Right lobe of liver (tissue), 6 donors: ENCODE measurements at places on chromosomes 3 and 15. TPM values are rescaled to one million over a fixed set of nuclear protein-coding genes. Genes with fewer than 3 reads are reported as not detected.

- no peaks in the 10 kb centered on the region for H3K36me3 ChIP-seq
- no peak for DNase-seq
- no peak overlapping the region for H3K4me3 ChIP-seq
- H3K4me1 ChIP-seq: peaks cover 17% of the 10 kb centered on the region
- no peaks in the 10 kb centered on the region for H3K27me3 ChIP-seq
Observed at GRCh38 chr3:177194299-177194698, 3.0 kb downstream of the TBL1XR1 start.

- no peak overlapping the region for H3K4me3 ChIP-seq
Observed at GRCh38 chr3:140553591-140553990, 124.3 kb upstream of the TRIM42 start.

DNA sequence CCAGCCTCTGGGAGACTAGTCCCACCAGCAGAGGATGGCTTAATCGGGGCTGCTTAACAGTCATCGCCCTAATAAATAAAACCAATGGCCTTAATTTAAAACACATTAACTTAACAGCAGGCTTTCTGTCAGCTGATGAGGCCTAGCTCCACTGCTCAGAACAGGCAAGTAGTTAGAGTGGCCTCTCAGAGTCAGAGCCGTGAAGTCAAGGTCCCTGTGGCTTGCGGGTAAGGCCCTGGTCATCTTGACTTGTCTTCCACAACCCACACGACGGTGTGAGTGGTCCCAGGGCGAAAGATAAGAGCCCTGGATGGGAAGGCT is 11.8 kb downstream of the XXYLT1 start:
- H3K27ac ChIP-seq: peak overlapping the region; percentile 75
- peaks cover 11% of the 10 kb centered on the region for H3K4me1 ChIP-seq
- H3K4me3 ChIP-seq: peak overlapping the region; percentile 65
- no peaks in the 10 kb centered on the region for H3K27me3 ChIP-seq
- DNase-seq: peak; percentile 51
- H3K36me3 ChIP-seq: no peaks in the 10 kb centered on the region

GRCh38 chr3:71397046-71397445 is 186.5 kb downstream of the FOXP1 start:
- H3K27ac ChIP-seq: no peak overlapping the region
- no peaks in the 10 kb centered on the region for H3K27me3 ChIP-seq
- H3K36me3 ChIP-seq: no peaks in the 10 kb centered on the region
- peaks cover 38% of the 10 kb centered on the region for H3K4me1 ChIP-seq

GRCh38 chr3:83122774-83123350 is 1361.4 kb upstream of the GBE1 start:
- no peaks in the 10 kb centered on the region for H3K4me1 ChIP-seq
- no peak overlapping the region for H3K4me3 ChIP-seq
- H3K27me3 ChIP-seq: no peaks in the 10 kb centered on the region
- H3K27ac ChIP-seq: no peak overlapping the region

DNA sequence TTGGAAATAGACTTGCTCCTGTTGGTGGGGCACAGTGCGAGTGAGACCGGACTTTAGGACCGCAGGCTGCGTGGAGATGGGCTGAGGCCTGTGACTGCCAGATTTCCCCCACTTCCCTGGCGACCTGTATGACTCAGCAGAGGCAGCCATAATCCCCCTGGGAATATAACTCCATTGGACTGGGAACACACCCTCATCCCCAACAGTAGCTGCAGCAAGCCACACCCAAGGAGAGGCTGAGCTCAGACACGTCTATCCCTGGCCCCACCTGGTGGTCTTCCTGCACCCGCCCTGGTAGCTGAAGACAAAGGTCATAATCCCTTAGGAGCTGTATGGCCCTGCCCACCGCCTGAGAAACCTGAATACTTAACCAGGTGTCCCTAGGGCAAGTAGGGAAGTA is 42.6 kb downstream of the DZIP1L start:
- DNase-seq: no peak
- H3K27ac ChIP-seq: no peak overlapping the region
- no peaks in the 10 kb centered on the region for H3K36me3 ChIP-seq
- no peak overlapping the region for H3K4me3 ChIP-seq
- H3K4me1 ChIP-seq: no peaks in the 10 kb centered on the region

DNA sequence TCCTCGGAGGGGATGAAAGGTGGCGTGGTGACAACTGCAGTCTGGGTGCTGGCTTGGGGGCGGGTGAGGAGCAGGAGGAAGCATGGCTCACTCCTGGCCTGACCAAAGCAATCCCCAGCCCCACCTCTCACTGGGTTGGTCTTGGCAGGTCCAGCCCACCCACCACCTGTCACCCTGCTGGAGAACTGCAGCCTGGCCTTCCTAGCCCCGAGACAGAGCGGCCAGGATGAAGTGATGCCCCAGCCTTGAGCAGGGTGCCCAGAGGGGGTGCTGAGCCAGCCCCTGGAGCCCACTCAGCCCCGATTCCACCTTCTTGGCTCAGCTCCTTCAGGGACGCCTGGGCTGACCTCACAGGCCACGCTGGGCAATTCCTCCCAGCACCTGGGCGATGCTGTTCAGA is 89.9 kb downstream of the IQSEC1 start:
- H3K36me3 ChIP-seq: no peaks in the 10 kb centered on the region
- DNase-seq: no peak
- no peaks in the 10 kb centered on the region for H3K4me1 ChIP-seq
- no peak overlapping the region for H3K4me3 ChIP-seq

Gene MEX3B
- 0.51 TPM for total RNA-seq

Gene CD200
- 0.40 TPM for total RNA-seq

DNA sequence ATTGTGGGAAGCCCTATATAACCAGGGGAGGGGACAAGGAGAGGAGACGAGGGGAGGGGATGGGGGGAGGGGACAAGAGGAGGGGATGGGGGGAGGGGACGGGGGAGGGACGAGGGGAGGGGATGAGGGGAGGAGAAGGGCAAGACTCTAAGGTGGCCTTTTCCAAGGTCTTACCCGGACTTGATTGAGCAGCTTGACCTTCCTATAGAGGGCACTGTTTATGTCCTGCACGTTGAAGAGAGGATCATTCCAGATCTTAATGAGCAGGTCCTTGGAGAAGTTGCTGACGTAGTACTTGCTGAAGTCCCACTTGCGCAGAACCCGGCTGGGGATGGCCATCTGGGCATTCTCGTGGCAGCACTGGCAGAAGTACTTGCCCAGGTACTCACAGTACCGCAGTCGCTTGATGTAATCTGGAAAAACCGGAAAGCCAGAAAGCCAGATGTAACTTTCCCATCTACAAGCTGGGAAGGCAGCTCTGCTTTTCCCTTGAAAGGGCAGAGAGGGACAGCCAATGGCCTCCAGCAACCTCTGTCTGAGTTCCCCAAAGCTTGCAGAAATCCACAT is 55.7 kb downstream of the RUBCN start:
- no peaks in the 10 kb centered on the region for H3K4me1 ChIP-seq
- no peaks in the 10 kb centered on the region for H3K27me3 ChIP-seq
- DNase-seq: no peak
- H3K36me3 ChIP-seq: peaks cover 2% of the 10 kb centered on the region

DNA sequence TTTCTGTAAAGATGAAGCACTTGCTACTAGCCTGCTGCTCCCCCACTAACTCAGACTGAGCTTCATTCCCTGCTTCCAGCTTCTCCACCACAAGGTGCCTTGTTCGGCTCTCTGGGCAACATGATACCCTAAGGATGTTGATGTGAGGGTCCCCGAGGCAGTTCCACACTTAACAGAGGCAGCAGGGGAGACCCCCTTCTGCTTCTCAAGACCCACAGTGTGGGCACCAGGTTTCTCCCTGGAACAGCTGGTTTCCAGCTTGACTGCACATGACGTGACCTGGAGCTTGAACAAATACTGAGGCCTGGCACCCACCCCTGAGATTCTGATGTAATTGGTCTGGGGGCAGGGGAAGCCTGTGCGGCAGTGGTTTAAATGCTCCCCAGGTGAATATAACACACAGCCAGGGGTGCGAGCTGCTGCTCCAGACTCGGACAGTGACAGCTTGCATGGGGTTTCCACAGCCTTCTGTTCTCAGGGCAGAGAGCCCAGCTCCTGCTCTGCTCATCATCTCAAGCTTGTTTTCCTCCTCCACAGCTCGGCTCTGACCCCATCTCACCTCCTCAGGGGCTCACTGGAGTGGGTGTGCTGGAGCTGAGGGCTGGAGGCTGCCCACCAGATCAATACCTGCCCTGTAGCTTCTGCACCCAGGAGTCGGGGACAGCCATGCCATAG is 95.0 kb upstream of the HACD2 start:
- H3K36me3 ChIP-seq: peaks cover 27% of the 10 kb centered on the region
- DNase-seq: no peak
- H3K27ac ChIP-seq: no peak overlapping the region
- no peaks in the 10 kb centered on the region for H3K4me1 ChIP-seq
- H3K4me3 ChIP-seq: no peak overlapping the region
- no peaks in the 10 kb centered on the region for H3K27me3 ChIP-seq

- DNase-seq: no peak
- H3K4me1 ChIP-seq: no peaks in the 10 kb centered on the region
- no peaks in the 10 kb centered on the region for H3K27me3 ChIP-seq
- H3K36me3 ChIP-seq: no peaks in the 10 kb centered on the region
- H3K27ac ChIP-seq: no peak overlapping the region
Observed at GRCh38 chr3:43757666-43758321, 67.1 kb downstream of the ABHD5 start.

DNA sequence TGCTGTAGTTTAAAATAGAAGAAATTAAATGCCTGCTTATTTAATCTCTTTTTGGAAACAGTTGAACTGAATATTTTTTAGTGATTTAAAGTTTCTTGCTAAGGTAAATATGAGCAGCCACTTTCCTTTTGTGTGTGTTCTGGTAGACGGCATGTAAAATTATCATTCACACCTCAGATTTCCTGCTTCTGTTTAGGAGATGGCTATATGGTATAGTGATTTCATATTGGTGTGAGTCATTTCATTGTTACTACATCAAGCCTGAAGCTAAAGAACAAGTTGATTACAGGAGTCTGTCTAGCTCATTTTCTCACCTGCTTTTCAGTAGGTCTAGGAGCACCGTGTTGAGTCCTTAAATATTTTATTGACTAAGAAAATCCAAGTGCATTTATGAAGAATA is 2.2 kb downstream of the LRCH3 start:
- H3K27me3 ChIP-seq: no peaks in the 10 kb centered on the region
- H3K4me1 ChIP-seq: peaks cover 26% of the 10 kb centered on the region
- H3K36me3 ChIP-seq: no peaks in the 10 kb centered on the region
- H3K27ac ChIP-seq: no peak overlapping the region
- DNase-seq: no peak

Gene PRRT3
- total RNA-seq: 0.92 TPM

Gene NPAP1
- total RNA-seq: 0.02 TPM

Gene FBXL2
- total RNA-seq: 0.42 TPM

DNA sequence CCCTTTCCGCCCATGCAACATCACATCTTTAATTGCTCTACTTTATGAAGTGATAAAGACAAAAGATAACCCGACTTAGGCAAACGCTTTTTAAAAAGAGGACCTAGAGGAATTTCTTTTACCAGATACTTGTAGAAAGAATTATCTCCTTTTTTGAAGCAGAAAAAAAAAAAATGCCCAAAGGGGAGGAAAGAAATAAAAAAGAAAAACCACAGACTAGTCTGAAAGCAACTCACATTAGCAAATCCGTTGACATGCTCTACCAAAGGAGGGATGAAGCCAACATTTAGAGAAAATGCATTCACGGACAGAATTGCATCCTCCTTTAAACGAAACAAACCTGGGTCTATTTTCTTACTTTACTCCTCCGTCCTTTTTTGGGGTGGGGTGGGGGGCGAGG is 213.6 kb downstream of the MEIS2 start:
- H3K4me1 ChIP-seq: no peaks in the 10 kb centered on the region
- DNase-seq: no peak
- H3K4me3 ChIP-seq: no peak overlapping the region

GRCh38 chr3:49805367-49805782 is 2.3 kb downstream of the INKA1 start:
- no peak overlapping the region for H3K4me3 ChIP-seq
- no peaks in the 10 kb centered on the region for H3K4me1 ChIP-seq
- no peak for DNase-seq
- H3K27ac ChIP-seq: peak overlapping the region; percentile 83
- no peaks in the 10 kb centered on the region for H3K36me3 ChIP-seq

Gene ARMC8
- total RNA-seq: 24.6 TPM

DNA sequence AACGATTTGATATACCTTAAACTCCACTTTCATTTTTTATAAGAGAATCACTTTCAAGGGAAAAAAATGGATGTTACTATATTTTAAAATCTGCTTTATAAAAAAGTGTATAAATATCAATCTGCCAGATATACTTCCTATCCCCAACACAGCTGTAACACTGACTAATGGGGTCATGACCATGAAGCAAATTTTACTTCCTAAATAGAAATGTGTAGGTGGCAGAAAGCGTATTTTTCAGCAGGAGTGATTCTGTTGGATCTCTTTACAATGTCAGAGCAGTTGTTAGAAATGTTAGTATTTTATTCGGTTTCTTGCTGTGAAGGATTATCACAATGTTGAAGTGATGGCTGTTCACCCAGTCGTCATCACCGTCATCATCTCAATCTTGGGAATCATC is 5.5 kb upstream of the C15orf40 start:
- no peak overlapping the region for H3K27ac ChIP-seq
- H3K27me3 ChIP-seq: no peaks in the 10 kb centered on the region
- no peak for DNase-seq
- peaks cover 5% of the 10 kb centered on the region for H3K36me3 ChIP-seq

Gene GPR27
- 0.37 TPM for total RNA-seq

Gene CX3CR1
- 0.72 TPM for total RNA-seq

- H3K27me3 ChIP-seq: no peaks in the 10 kb centered on the region
- no peak overlapping the region for H3K27ac ChIP-seq
- no peak overlapping the region for H3K4me3 ChIP-seq
Observed at GRCh38 chr15:100661156-100661555, 58.8 kb downstream of the ASB7 start.

DNA sequence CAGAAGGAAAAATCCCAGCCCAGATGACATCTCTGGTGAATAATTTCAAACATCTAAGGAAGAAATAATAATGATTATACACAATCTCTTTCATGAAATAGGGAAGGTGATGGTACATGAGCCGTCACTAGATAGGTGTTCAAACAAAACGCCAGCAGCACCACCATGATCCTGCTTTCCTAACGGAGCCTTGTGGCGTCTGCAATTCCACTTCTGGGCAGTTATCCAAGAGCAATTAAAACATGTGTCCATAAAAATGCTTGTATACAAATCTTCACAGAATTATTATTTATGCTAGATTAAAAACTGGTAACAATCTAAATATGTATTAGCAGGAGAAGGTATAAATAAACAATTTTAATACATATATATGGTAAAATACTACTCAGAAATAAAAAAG is 33.7 kb downstream of the RTP4 start:
- no peaks in the 10 kb centered on the region for H3K4me1 ChIP-seq
- no peak overlapping the region for H3K4me3 ChIP-seq

Gene SEC11A
- 65.6 TPM for total RNA-seq

DNA sequence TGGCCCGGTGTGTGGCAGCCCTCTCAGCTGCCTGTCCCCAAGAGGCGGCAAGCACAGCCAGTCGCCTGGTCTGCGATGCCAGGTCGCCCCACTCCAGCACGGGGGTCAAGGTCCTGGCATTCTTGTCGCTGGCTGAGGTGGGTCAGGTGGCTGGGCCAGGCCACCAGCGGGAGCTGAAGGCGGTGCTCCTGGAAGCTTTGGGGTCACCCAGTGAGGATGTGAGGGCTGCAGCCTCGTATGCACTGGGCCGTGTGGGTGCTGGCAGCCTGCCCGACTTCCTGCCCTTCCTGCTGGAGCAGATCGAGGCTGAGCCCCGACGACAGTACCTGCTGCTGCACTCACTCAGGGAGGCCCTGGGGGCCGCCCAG is 20.8 kb downstream of the CAND2 start:
- no peaks in the 10 kb centered on the region for H3K4me1 ChIP-seq
- no peaks in the 10 kb centered on the region for H3K36me3 ChIP-seq
- no peak for DNase-seq

Gene KNL1
- 6.2 TPM for total RNA-seq
